ENCODE measurements at places on chromosomes 4 and X. TPM values are rescaled to one million over a fixed set of nuclear protein-coding genes. Genes with fewer than 3 reads are reported as not detected.

MAGEB3 gene
- not detected for total RNA-seq

EDA2R gene
- 1.1 TPM for total RNA-seq

CXorf66 gene
- total RNA-seq, result not detected

JADE3 gene
- total RNA-seq, result 7.0 TPM

WWC2 gene
- total RNA-seq, result 5.3 TPM

PARM1 gene
- total RNA-seq, result 282 TPM

WNK3 gene
- total RNA-seq, result 0.61 TPM

PTCHD1 gene
- 1.9 TPM for total RNA-seq

GABRB1 gene
- total RNA-seq, result 0.37 TPM

Data from left colon (tissue), 2 donors.